ENCODE measurements at places on chromosomes 12 and 14. TPM values are rescaled to one million over a fixed set of nuclear protein-coding genes. Genes with fewer than 3 reads are reported as not detected.

The AVPR1A gene
- total RNA-seq, result not detected

The CEBPE gene
- total RNA-seq, result 0.37 TPM

The ACOT6 gene
- not detected for total RNA-seq

The NCAPD2 gene
- 261 TPM for total RNA-seq

The RERGL gene
- total RNA-seq, result not detected

The DHH gene
- total RNA-seq, result 0.07 TPM

The SLC25A47 gene
- not detected for total RNA-seq

The SLC15A4 gene
- total RNA-seq, result 10.1 TPM

The GLIPR1 gene
- 1.3 TPM for total RNA-seq

The RPL6 gene
- 2,432 TPM for total RNA-seq

The HECTD1 gene
- 64.1 TPM for total RNA-seq

The CIT gene
- 78.6 TPM for total RNA-seq

The ZNF84 gene
- 12.9 TPM for total RNA-seq

The P2RX2 gene
- total RNA-seq, result not detected

The HSPB8 gene
- total RNA-seq, result not detected

The LRFN5 gene
- not detected for total RNA-seq

The RFX4 gene
- not detected for total RNA-seq

The HOXC4 gene
- total RNA-seq, result 0.12 TPM

The CCNK gene
- total RNA-seq, result 99.0 TPM

The INHBC gene
- not detected for total RNA-seq

The ESPL1 gene
- 54.2 TPM for total RNA-seq

The TAS2R42 gene
- total RNA-seq, result not detected

The PLEK2 gene
- 3.2 TPM for total RNA-seq

The TAS2R7 gene
- not detected for total RNA-seq

The NKX2-1 gene
- total RNA-seq, result not detected

The SAMD15 gene
- not detected for total RNA-seq

The IL26 gene
- 0.33 TPM for total RNA-seq

The C12orf57 gene
- 245 TPM for total RNA-seq

The GPR84 gene
- 1.2 TPM for total RNA-seq

The VDR gene
- total RNA-seq, result 56.4 TPM

The LGALS3 gene
- 1.1 TPM for total RNA-seq

The ARHGAP9 gene
- 97.9 TPM for total RNA-seq

The NFATC4 gene
- total RNA-seq, result not detected

The KICS2 gene
- total RNA-seq, result 15.6 TPM

All from activated naive CD4-positive, alpha-beta T cell treated with anti-CD3 and anti-CD28 coated beads for 36 hours (primary cell).